Dorsolateral prefrontal cortex (tissue), 122 donors: ENCODE measurements at places on chromosomes 4 and X. TPM values are rescaled to one million over a fixed set of nuclear protein-coding genes. Genes with fewer than 3 reads are reported as not detected.

Gene TRAM1L1
- 6.3 TPM for total RNA-seq

Gene HTT
- 145 TPM for total RNA-seq

Gene F8A3
- not detected for total RNA-seq

Gene NPY5R
- total RNA-seq, result 5.3 TPM

Gene TREX2
- 1.3 TPM for total RNA-seq

Gene SPANXC
- total RNA-seq, result not detected

Gene WDR19
- 60.8 TPM for total RNA-seq

Gene F11
- total RNA-seq, result not detected

Gene REELD1
- 0.29 TPM for total RNA-seq

Gene USP17L13
- total RNA-seq, result not detected

Gene TMEM150C
- total RNA-seq, result 24.4 TPM

Gene LDOC1
- 87.5 TPM for total RNA-seq
